Activated CD4-positive, alpha-beta T cell treated with anti-CD3 and anti-CD28 coated beads for 36 hours (primary cell): ENCODE measurements at places on chromosomes 3 and 15. TPM values are rescaled to one million over a fixed set of nuclear protein-coding genes. Genes with fewer than 3 reads are reported as not detected.

- H3K36me3 ChIP-seq = no peaks in the 10 kb centered on the region
- no peak for DNase-seq
- H3K4me3 ChIP-seq = no peak overlapping the region
- H3K4me1 ChIP-seq = no peaks in the 10 kb centered on the region
Measured at GRCh38 chr15:66592505-66593218, 26.9 kb upstream of the LCTL start.

DNA sequence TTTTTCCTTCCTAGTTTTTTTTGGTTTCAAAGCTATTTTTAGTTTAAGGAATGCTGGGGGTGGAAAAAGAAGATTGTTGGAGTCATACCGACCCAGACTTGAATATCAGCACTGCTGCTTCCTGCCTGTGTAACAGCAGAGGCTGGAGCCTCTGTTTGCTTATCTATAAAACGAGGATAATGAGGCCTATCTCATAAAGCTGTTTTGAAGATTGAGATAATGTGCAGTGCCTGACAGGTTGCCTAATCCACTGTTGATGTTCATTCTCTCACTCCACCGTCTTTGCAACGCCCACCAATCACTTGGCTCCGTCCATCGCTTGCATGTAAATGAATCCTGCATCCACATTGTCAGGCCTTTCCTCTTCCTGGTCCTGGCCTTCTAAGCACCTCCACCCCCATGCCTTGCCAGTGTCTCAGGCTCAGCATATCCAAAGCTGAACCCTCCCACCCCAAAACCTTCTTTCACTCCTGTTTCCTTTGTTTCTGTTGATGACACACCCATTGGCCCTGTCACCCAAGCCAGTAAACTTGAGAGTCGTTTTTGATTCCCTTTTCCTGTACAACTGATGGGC is 94.9 kb downstream of the MEX3B start:
- H3K4me1 ChIP-seq = peaks cover 4% of the 10 kb centered on the region
- no peaks in the 10 kb centered on the region for H3K36me3 ChIP-seq
- peaks cover 4% of the 10 kb centered on the region for H3K27me3 ChIP-seq
- no peak for DNase-seq
- H3K4me3 ChIP-seq = no peak overlapping the region

DNA sequence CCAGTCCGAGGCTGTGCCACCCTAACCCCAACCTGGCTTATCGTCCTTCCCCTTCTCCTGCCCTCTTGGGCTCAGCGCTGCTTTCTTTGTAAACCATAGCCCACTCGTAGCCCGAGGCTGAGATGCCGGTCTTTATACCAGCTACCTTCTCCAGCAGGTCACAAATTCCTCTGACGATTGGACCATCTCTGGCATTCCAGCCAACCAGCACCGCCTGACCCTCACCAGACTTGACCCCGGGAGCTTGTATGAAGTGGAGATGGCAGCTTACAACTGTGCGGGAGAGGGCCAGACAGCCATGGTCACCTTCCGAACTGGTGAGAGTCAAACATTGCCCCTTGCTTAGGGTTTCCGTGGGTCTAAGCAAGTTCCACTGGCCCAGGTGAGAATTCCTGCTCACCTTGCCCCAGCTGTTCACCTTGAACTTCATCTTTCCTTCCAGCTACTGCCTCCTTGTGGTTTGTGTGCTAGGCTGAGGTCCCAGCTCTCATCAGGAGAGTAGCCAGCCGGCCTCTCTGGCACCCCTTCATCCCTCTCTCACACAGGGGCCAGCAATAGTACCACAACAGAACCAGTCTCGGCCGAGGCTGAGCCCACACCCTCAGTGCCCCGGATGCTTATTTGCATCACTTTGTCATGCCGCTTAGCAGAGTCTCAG is 66.7 kb downstream of the BOC start:
- DNase-seq = no peak
- H3K36me3 ChIP-seq = no peaks in the 10 kb centered on the region
- no peaks in the 10 kb centered on the region for H3K27me3 ChIP-seq
- peaks cover 5% of the 10 kb centered on the region for H3K4me1 ChIP-seq
- H3K27ac ChIP-seq = no peak overlapping the region
- H3K4me3 ChIP-seq = no peak overlapping the region

DNA sequence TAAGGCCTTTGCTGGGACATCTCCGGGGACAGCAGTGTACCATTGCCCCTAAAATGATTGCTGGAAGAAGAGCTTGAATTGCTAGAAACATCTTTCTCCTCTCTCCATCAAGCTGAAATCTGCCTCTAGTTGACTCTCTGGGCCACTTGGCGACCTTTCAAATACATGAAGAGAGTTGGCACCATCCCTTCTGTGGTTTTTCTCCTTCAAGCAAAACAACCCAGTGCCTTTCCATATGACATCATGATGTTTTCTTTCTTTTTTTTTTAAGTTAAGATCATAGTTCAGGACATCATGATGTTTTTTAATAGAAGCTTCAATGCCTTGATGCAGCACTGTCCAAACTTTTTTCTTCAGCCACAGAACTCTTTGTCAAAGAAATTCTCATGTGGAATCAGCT is 144.0 kb upstream of the PTPRG start:
- DNase-seq = no peak
- peaks cover 5% of the 10 kb centered on the region for H3K27me3 ChIP-seq
- H3K36me3 ChIP-seq = no peaks in the 10 kb centered on the region
- H3K27ac ChIP-seq = no peak overlapping the region
- H3K4me3 ChIP-seq = no peak overlapping the region
- peaks cover 10% of the 10 kb centered on the region for H3K4me1 ChIP-seq

DNA sequence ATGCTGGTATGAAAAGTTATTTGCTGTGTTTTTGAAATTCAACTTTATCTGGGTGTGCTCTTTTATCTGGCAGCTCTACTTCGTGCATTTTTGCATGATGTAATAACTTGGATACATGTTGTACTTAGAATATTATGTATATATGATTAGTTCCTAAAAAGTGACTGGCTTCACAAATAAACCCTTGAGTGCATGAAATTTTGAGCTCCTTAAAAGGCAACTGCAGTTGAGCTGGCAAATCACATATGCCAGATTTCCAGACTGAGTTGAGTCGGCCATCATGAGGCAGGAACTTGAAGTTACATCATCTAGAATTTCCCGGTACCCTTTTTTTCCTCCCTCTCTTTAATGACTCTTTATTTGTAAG is 162.5 kb downstream of the FNDC3B start:
- H3K27me3 ChIP-seq = no peaks in the 10 kb centered on the region

GRCh38 chr3:172119266-172119969 is 80.0 kb downstream of the FNDC3B start:
- H3K4me3 ChIP-seq = no peak overlapping the region
- H3K4me1 ChIP-seq = no peaks in the 10 kb centered on the region
- no peak overlapping the region for H3K27ac ChIP-seq
- H3K27me3 ChIP-seq = no peaks in the 10 kb centered on the region

Gene TUSC2
- 15.0 TPM for total RNA-seq

Gene CX3CR1
- total RNA-seq = 0.16 TPM
